ENCODE measurements at places on chromosomes 7 and 10.
A peak's percentile ranks its signal among the peaks of the same experiment; 100 is the strongest.

GRCh38 chr10:49207936-49208487, 19.8 kb upstream of the TMEM273 start:
- no peak for DNase-seq

- DNase-seq: no peak
Measured at GRCh38 chr7:111678281-111678680, 116.0 kb upstream of the IMMP2L start.

DNA sequence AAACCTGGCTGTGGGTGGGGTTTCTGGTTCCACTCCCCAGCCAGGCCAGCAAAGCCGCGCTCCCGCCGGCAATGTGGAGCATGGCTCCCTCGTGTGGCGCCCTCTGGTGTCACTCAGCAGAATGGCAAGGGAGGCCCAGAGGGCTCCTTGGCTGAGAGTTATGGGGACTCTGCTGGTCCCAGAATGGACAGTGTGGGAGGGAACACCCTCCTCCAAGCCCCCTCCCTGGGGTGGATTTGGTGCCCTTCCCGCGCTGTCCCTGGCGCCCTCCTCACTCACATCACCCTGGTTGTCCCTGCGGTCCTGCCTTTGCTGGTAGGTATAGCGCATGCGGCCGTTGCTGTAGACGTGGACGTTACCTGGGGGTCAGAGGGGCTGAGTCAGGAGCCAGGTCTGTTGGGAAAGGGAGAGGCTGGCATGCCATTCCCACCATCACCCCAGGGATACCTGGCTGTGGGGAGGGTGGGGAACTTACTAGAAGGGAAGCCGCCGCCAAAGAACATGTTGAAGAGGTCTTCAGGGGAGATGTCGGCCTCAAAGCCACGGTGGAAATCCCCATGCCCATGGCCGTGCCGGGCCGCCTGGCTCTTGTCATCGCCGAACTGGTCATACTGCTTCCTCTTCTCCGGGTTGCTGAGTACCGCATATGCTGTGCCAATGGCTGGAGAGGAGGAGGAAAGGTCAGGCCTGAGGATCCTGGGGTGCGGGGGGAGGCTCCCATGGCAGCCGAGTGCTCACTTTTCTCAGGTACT, 14.0 kb downstream of the DNAJB12 start:
- peak; percentile 60 for DNase-seq

DNA sequence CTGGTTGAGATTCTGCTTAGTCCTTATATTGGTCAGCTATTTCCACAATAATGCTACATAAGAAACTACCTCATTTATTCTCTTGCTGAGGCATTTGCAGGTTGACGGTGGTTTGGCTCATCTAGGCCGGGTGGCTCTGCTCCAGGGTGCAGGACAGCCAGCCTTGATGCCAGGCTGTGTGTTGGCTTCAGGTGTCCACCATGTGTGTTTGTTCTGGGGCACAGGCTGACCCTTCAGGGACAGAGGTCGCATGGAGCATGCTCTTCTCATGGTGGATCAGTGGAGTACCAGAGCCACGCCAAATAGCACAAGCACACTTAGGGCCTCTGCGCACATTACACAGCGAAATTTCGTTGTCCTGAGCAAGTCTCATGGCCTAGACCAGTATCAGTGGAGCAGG, 249.9 kb downstream of the LRMDA start:
- no peak for DNase-seq

GRCh38 chr10:113259576-113260226, 293.2 kb upstream of the HABP2 start:
- no peak for DNase-seq

DNA sequence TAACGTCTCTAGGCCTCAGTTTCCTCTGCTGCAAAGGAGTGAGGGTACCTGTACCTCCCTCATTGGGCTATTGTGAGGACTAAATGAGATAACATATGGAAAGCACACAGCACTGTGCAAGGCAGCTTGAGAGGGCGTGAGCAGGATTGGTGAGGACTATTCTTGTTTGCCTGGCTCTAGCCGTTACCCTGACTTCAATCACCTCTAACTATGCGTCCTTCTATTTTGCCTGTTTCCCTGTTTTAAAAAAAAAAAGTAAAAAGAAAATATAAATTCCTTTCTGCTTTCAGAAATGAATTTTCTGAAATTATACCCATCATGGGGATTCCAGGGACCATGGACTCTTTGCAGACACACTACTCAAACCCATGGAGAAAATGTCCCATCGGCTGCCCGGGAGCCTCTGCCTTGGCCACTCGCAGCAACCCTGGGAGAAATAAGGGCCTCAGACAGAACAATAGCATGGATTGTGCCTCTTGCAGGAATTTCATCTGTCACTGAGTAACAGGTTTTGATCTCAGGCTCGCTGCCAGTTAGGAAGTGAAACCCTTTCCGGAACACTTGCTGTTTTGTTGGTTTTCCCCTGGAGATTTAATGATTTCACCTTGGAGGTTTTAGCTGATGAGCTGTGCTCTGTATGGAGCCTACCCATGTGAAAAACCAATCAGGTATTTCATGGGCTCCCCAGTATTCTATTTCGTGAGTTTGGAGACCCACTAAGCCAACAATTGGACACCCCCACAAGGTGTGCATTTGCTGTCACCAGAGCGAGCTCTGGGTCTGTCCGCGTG, 55.6 kb downstream of the STEAP1B start:
- no peak for DNase-seq

- DNase-seq: no peak
Measured at GRCh38 chr10:126533644-126534043, 136.8 kb downstream of the C10orf90 start.

DNA sequence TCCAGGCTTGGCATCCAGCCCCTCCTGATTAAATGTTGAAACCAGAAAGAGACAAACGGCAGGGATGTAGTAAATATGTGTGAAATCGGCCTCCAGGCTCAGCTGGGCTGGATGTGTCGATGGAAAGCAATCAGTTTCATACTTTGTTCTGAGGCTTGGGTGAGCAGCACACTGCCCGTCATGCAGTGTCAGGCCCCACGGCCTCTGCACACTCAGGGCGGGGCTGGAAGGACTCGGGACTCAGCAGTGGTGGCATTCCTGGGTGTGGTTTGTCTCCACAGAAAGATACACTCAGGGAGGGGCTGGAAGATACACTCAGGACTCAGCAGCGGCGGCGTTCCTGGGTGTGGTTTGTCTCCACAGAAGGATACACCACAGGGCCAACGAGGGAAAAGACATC, 22.0 kb downstream of the ADGRA1 start:
- no peak for DNase-seq

- DNase-seq: no peak
Measured at GRCh38 chr7:101128040-101128834, 1.3 kb downstream of the SERPINE1 start.

- no peak for DNase-seq
Measured at GRCh38 chr10:22479419-22479818, 134.1 kb downstream of the SPAG6 start.

GRCh38 chr10:70295926-70296325, 12.1 kb upstream of the NPFFR1 start:
- no peak for DNase-seq

GRCh38 chr10:30579574-30579973, 50.0 kb downstream of the LYZL2 start:
- no peak for DNase-seq

- no peak for DNase-seq
Measured at GRCh38 chr7:128041203-128041602, 10.0 kb upstream of the LRRC4 start.

DNA sequence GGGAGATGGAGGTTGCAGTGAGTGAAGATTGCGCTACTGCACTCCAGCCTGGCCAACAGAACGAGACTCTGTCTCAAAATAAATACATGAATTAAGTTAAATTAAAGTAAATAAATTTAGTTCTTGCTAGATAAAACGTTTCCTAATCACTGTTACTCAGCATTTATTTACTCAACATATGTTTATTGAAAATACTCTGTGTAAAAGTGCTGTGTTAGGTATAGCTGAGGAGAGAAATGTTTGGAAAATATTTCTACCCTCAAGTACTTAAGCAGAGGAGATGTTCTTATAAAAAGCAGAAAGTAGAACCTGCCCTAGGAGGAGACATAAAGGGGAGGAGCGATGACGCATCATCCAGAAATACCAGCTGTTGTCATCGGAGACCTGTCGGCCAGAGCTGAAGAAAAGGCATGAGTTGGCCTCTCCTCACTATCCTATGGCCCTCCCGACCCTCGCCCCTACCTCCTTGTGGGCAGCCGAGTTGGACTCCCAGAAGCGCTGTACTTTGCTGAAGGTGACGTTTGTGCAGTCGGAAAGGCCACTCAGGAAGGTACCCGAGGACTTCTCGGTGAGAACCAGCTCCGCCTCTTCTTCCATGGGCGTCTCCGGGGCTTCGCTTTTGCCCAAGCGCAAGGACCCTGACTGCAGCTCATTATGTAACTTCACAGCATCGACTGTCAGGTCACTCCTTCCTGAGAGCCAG, 1.1 kb downstream of the RRP12 start:
- DNase-seq: no peak

GRCh38 chr10:119575991-119576390, 20.8 kb downstream of the TIAL1 start:
- no peak for DNase-seq

- no peak for DNase-seq
Measured at GRCh38 chr7:96184783-96185182, 137.1 kb downstream of the SLC25A13 start.

Data from stimulated activated CD4-positive, alpha-beta T cell treated with anti-CD3 and anti-CD28 coated beads, TNF-alpha, amount 100 ng/mL, for 1 hour (primary cell).